GM23248 (cell line): ENCODE measurements at places on chromosomes 7 and 10. TPM values are rescaled to one million over a fixed set of nuclear protein-coding genes. Genes with fewer than 3 reads are reported as not detected.

DNA sequence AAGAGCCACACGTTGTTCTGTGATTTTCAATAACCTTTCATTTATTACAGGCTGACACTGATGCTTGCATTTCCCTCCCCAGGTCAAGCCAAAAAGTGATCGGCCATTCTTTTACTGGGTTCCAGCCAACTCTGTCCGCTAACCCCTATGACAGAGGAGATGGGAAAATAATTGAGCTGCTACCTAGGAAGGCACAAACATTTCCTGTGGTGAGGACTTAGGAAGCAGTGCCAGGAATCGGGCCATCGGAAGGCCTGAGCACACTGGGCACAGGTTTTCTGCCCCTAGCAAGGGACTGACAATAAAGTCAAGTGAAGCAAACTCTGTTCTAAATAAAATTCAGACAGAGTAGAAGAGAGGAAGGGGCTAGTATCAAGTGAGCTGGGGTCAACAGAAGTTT lies 313.0 kb upstream of the AOAH start:
- H3K4me3 ChIP-seq, result no peak overlapping the region
- no peak for DNase-seq
- no peaks in the 10 kb centered on the region for H3K36me3 ChIP-seq

DNA sequence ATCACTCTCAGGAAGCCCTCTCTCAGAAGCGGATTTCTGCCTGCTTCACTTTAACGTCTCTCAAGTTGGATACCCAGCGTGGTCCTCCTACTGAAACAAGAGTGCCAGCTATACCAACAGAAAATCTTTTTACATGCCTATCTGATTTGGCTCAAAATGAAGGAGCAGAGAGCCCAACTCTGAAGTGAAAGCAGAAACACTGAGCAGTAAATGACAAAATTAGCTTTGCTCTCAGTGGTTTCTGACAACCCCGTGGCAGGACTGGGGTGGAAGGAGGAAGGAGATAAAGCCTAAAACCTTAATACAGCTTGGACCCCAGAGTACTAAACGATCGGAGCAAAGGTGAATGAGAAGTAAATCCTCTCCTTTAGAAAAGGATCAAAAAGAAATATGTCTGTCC lies 25.1 kb upstream of the GPR37 start:
- peaks cover 39% of the 10 kb centered on the region for H3K27me3 ChIP-seq
- H3K4me1 ChIP-seq, result no peaks in the 10 kb centered on the region
- H3K4me3 ChIP-seq, result no peak overlapping the region
- no peak for DNase-seq
- no peak overlapping the region for H3K27ac ChIP-seq

GRCh38 chr7:128954830-128955802 lies 17.4 kb downstream of the IRF5 start:
- peaks cover 14% of the 10 kb centered on the region; the same call in 1 of the 2 replicates for H3K36me3 ChIP-seq
- 0 out of 2 replicates have a peak, but pooled peaks cover 8% of the 10 kb centered on the region for H3K4me1 ChIP-seq
- no peaks in the 10 kb centered on the region for H3K27me3 ChIP-seq
- H3K4me3 ChIP-seq, result no peak overlapping the region
- peak; percentile 86 for DNase-seq

Gene SYNPO2L
- 0.11 TPM in 1 of 2 replicates, not detected in the other for total RNA-seq

Gene NRP1
- 134 and 152 TPM in 2 replicates for total RNA-seq

Gene CHN2
- 1.5 TPM in 1 of 2 replicates, not detected in the other for total RNA-seq

- H3K27me3 ChIP-seq, result peaks cover 32% of the 10 kb centered on the region
- H3K4me3 ChIP-seq, result no peak overlapping the region
- DNase-seq, result no peak
- no peaks in the 10 kb centered on the region for H3K36me3 ChIP-seq
- no peak overlapping the region for H3K27ac ChIP-seq
Measured at GRCh38 chr10:14798636-14799035, 23.9 kb upstream of the FAM107B start.

DNA sequence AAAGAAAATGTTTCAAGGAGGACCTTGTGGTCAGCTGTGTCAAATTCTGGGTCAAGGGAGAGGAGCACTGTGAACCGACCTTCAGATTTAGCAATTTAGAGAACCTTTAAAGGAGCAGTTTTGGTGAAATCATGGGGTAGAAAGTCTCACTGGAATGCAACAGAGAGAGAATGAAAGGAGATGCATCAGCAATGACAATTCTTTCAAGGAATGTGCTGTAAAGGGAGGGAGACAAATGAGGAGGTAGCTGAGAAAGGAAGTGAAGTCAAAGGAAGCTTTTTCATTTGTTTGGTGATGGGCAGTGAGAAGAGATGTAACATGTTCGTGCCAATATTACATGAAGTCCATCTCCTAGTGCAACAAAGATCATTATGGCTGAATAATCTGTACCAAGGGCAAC lies 166.0 kb downstream of the TSPAN12 start:
- no peaks in the 10 kb centered on the region for H3K36me3 ChIP-seq
- H3K4me3 ChIP-seq, result no peak overlapping the region
- no peaks in the 10 kb centered on the region for H3K4me1 ChIP-seq
- peak; percentile 16 for DNase-seq
- no peaks in the 10 kb centered on the region for H3K27me3 ChIP-seq

- no peak for DNase-seq
- H3K4me3 ChIP-seq, result no peak overlapping the region
- no peaks in the 10 kb centered on the region for H3K36me3 ChIP-seq
- no peaks in the 10 kb centered on the region for H3K27me3 ChIP-seq
Measured at GRCh38 chr7:145928937-145929336, 187.7 kb upstream of the CNTNAP2 start.

- no peak overlapping the region for H3K4me3 ChIP-seq
- H3K27me3 ChIP-seq, result no peaks in the 10 kb centered on the region
- no peaks in the 10 kb centered on the region for H3K36me3 ChIP-seq
- H3K27ac ChIP-seq, result no peak overlapping the region
Measured at GRCh38 chr7:29599026-29599425, 35.4 kb downstream of the PRR15 start.

GRCh38 chr10:49600046-49600445 lies 10.1 kb upstream of the SLC18A3 start:
- no peak for DNase-seq
- peaks cover 18% of the 10 kb centered on the region for H3K27me3 ChIP-seq
- H3K27ac ChIP-seq, result no peak overlapping the region
- H3K36me3 ChIP-seq, result no peaks in the 10 kb centered on the region

Gene CLEC2L
- not detected in 2 replicates for total RNA-seq

DNA sequence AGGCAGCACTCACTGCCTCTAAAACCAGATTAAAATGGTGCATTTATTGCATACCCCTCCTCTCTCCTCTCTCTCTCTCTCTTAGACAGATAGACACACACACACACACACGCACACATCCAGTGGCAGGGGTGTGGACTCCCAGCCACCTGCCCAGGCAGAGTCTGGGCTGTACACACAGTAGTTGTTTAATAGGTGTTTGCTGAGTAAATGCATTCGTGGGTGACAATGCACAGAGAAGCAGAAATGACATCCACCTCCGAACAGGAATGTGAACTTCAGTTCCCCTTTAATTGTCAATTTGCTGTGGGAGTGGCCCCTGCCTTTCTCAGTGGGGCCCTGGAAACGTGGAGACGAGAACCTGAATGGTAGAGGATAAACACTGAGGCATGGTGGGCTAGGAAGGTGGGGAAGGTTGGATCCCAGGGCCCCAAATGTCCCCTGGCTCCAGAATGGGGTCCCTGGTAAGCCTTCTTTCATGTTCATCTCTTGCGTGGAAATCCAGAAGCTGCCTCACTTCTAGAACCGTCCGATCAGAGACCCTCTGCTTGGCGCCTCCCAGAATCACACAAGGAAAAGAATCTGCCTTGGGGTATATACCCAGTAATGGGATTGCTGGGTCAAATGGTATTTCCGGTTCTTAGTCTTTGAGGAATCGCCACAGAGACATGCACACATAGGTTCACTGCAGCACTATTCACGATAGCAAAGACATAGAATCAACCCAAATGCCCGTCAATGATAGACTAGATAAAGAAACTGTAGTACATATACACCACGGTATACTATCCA lies 58.5 kb upstream of the ECHDC3 start:
- H3K27ac ChIP-seq, result no peak overlapping the region
- peaks cover 25% of the 10 kb centered on the region for H3K27me3 ChIP-seq
- H3K4me1 ChIP-seq, result peaks cover 18% of the 10 kb centered on the region
- no peak for DNase-seq
- no peak overlapping the region for H3K4me3 ChIP-seq

DNA sequence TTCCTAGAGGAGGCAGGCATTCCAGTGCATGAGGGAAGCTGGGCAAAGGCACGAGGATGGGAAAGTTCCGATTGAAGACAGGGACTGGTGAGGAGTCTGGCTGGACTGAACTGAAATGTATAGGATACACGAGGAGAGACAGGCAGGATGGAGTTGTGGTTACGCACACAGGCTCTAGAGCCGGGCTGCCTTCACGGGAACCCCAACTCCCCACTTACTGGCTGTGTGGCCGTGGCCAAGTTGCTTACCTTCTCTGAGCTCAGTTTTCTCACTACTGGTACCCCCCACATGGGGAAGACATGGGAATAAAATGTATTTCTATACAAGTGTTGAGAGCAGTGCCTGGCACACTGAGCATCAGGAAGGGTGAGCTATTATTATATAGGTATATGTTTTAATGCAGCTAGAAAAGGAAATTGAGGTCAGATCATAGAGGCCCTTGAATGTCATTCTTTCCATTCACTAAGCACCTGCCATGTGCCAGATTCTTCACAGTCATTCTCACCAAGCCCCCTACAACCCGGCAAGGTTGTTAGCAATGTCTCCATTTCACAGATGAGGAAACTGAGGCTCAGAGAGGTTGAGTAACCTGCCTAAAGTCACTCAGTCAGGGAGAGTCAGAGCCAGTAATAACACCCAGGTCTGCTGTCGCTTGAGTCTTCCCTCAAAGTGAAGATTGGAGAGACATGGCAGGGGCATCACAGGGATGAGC lies 9.7 kb downstream of the CHST3 start:
- H3K27ac ChIP-seq, result peak overlapping the region; percentile 90
- H3K4me1 ChIP-seq, result peaks cover 68% of the 10 kb centered on the region
- no peaks in the 10 kb centered on the region for H3K27me3 ChIP-seq
- DNase-seq, result no peak
- no peaks in the 10 kb centered on the region for H3K36me3 ChIP-seq

Gene ZNF503
- total RNA-seq, result 16.1 and 17.5 TPM in 2 replicates

GRCh38 chr7:71135663-71136062 lies 3.7 kb downstream of the GALNT17 start:
- DNase-seq, result no peak
- no peaks in the 10 kb centered on the region for H3K4me1 ChIP-seq
- H3K4me3 ChIP-seq, result no peak overlapping the region
- H3K36me3 ChIP-seq, result no peaks in the 10 kb centered on the region

- no peaks in the 10 kb centered on the region for H3K4me1 ChIP-seq
- H3K27me3 ChIP-seq, result no peaks in the 10 kb centered on the region
- no peak overlapping the region for H3K27ac ChIP-seq
- no peak for DNase-seq
Measured at GRCh38 chr7:7834761-7835160, 116.4 kb upstream of the RPA3 start.

DNA sequence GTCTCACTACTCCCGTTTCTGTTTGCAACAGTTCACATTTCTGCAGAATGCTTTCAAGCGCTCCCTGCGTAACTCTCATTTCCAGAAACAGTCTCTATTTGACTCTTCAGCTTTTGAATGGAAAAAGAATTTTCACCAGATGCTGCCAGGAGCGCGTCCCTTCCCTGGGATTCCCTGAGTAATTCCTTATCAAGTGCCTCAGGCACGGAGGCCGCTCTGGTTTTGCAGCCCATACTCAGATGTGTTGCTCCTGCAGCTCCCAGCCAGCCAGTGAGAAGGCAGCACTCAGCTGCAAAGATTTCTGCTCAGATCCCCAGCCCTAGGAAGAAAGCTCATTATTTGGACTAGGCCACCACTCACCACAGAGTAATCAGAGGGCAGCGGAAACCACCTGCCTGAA lies 161.1 kb upstream of the CHST15 start:
- no peak for DNase-seq
- no peak overlapping the region for H3K4me3 ChIP-seq
- H3K27ac ChIP-seq, result no peak overlapping the region

- H3K4me1 ChIP-seq, result 0 out of 2 replicates have a peak, but pooled peaks cover 3% of the 10 kb centered on the region
- no peak for DNase-seq
Measured at GRCh38 chr10:74748468-74749031, 77.8 kb upstream of the KAT6B start.

- no peak overlapping the region for H3K27ac ChIP-seq
- DNase-seq, result no peak
- no peaks in the 10 kb centered on the region for H3K36me3 ChIP-seq
Measured at GRCh38 chr10:131731780-131732630, 168.8 kb upstream of the PPP2R2D start.

Gene LAMB1
- total RNA-seq, result 135 and 166 TPM in 2 replicates

DNA sequence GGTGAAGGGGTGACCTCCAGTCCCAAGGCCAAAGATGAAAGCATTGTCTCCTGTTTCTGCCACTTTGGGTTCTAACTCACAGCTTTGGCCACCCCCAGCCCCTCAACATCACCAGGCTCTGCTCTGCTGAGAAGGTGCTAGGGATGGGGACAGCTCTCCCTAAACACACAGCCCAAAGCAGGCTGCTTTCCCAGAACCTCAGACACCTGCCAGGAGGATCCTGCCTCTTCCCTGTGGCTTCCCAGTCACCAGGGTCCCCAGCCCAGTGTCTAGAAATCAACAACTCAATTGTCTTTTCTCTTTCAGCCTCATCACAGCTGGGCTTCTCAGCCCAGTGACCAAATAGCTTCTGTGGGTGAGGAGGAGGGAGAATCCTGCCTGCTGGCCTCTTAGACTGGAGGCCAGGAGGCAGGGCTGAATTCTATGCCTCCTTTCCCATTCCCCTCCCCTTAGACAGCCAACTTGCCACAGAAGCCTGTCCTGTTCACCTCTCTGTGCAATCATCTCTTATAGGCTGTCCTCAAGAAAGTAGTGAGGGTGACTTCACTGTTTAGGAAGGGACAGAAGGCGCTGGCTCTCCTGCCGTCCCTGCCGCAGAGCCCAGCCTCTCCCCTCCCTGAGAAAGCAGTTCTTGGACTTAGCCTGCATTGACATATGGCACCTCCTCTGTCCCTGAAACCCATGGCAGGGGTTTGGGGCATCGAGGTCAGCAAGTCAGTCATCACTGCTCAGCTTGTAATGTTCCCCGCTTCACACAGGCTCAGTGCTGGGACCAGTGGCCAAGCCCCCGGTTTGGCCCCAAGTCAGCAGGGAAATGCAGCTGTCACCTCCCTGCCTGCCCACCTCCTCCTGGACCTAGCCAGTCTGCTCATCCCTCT lies 3.7 kb downstream of the FGF8 start:
- no peak overlapping the region for H3K4me3 ChIP-seq
- H3K27me3 ChIP-seq, result peaks cover 42% of the 10 kb centered on the region
- no peak overlapping the region for H3K27ac ChIP-seq
- no peak for DNase-seq
- no peaks in the 10 kb centered on the region for H3K4me1 ChIP-seq
- no peaks in the 10 kb centered on the region for H3K36me3 ChIP-seq

DNA sequence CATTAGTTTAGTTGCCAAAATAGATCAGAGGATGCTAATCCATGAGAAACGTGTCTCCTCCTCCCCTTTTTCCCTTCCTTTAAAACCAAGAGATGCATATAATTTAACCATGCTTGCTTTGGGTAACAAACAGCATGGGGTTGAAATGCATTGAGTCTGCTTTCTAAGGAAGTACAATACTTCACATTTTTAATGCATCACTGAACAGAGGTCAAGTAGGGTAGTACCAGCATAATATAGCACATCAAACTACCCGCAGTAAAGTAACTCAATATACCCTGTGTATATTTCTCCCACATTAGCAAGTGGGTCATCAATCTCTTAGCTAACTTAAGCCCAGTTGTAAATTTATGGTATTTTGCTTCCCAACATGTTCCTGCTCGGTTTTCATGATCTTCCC lies 239.3 kb upstream of the SEMA3C start:
- peaks cover 17% of the 10 kb centered on the region; the same call in 1 of the 2 replicates for H3K4me1 ChIP-seq
- no peak overlapping the region for H3K4me3 ChIP-seq
- DNase-seq, result no peak
- H3K36me3 ChIP-seq, result no peaks in the 10 kb centered on the region
- no peak overlapping the region for H3K27ac ChIP-seq
